ENCODE measurements at places on chromosomes 11 and 22.

DNA sequence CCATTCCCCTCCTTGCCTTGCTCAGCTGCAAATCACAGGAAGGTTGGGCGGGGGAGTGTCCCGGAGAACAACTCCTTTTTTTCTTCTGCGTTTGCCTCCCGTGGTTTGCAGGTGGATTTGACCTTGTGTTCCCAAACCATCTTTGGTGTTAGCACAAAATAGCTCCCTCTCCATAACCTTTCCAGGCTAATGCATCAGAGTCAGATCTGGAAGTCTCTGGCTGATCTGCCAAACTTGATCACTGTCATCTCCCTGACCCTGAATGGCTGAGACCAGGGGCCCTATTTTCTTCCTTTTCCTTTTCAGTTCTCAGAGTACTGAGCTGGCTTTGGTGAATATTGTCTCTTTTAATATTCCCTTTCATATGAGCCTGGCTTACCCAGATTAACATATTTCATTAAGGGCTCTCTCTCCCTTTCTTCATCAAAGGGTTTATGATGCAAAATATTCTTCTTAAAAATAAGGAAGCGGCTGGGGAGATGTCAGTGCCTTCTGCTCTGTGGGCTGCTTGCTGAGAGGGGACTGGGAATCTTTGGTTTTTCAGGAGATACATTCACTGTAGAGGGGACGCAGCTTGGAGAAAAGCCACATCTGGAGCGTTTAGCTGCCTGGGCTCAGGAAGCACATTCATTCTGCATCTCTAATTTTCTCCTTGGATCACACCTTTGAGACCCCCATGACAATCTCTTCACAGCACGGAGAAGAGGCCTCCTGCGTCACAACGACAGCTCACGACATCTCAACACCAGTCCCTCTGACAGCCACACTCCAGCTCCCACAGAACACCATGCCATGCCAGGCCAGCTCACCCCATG lies 148.3 kb downstream of the CEP164 start:
- no peak for DNase-seq

GRCh38 chr11:47552056-47552565 lies 821 bp downstream of the CELF1 start:
- DNase-seq: peak; percentile 35

- no peak for DNase-seq
These were observed 129.7 kb downstream of the LDLRAD3 start for GRCh38 chr11:36073411-36074203.

DNA sequence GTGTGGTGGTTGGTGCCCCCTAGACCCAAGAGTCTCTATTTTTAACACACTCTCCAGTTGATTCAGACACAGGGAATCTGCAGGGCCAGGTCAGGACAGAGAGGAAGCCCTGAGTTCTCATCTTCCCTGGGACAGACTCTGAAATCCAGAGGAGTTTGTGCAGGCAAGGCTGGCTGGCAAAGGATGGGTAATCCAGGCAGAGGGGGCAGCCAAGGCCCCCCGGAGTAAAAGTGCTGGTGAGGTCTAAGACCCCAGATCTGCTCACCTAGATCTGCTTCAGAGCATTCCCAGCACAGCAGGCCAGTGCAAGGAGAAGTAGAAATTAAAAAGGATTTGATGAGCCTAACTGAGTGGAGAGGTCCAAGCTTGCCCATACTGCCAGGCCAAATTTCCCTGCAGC lies 40.6 kb upstream of the MN1 start:
- no peak for DNase-seq

- DNase-seq: no peak
These were observed 82.9 kb upstream of the ARHGAP20 start for GRCh38 chr11:110795112-110795624.

DNA sequence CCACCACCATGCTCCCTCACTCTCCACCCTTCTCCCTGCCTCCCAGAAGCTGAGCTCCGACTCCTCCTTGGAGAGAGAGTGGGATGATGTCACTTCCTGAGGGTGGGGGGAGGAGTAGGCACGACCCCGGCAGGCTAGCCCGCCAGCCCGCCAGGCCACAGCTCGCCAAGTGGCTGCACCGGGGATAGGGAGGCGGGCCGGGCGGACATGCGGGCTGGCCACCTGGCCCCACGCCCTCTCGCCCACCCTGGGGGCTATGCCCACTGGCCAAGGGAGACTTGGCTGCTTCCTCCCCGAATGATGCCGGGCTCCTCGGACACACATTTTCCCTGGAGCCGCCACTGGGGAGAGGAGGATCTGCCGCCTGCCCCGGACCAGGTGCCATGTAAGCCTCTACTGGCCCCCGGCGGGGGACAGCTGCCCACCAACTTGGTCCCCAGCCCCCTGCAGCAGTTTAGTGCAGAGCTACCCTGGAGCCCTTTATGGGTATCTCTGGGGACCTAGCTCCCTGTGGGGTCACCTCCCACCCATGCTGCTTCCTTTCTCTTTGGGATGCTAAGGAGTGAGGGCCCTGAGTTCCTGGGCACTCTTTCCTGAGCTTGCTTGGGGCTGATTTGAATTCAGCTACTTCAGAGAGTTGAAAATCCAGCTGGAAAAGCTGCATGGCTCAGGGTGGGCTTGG lies 33.7 kb upstream of the MYRF start:
- DNase-seq: no peak

GRCh38 chr11:82858556-82859091 lies 41.6 kb downstream of the PRCP start:
- DNase-seq: no peak

- no peak for DNase-seq
These were observed 23.4 kb upstream of the CLNS1A start for GRCh38 chr11:77660947-77661346.

DNA sequence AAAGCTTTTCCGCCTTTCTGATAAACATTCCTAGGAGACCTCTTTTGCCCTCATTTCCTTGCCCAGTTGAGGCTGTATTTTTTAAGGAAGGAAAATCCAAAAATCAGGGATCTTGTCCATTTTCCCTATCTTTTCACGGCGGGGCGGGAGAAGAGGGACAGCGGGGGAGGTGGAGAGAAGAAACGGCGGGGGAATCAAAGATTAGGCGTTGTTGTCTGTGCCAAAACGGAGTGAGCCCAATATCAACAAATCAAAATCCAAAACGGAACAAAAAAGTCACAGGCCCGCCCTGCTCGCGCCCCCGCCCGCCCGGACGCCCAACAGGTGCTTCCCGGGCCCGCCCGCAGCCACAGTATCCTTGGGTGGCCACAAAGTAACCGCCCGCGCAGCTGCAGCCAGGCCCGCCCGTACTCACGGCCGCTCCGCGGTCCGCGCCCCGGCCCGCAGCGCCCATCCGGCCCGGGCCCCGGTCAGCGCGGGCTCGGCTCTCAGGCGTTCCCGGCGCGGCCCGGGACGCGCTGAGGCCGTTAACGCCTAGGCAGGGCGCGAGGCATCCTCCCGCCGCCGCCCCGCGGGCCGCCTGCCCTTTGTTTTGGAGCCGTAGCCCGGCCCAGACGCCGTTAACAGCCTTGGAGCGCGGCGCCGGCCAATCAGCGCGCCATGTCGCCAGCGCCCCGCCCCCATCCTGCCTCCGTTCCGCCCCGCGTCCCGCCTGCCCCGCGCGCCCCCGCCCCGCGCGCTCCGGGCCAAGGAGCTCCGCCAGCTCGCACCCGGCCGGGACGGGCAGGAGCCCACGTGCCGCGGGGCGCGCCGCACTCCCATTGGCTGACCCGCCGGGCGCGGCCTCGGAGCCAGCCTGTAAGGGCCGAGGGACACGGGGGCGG lies at the start of gene YPEL1:
TSS of gene YPEL1 (minus strand) at position 595 of the 884 bp plus-strand sequence. CDS start 25,050 bp downstream, outside the sequence.
- peak; percentile 96 for DNase-seq

- DNase-seq: no peak
These were observed 441.0 kb downstream of the NTM start for GRCh38 chr11:131811383-131811782.

GRCh38 chr11:46498179-46498578 lies 95.6 kb downstream of the AMBRA1 start:
- no peak for DNase-seq

- no peak for DNase-seq
These were observed 113.1 kb upstream of the NNMT start for GRCh38 chr11:114183044-114183511.

GRCh38 chr11:86938900-86939880 lies 16.0 kb downstream of the FZD4 start:
- peak; percentile 41 for DNase-seq
